ENCODE measurements at places on chromosomes 2 and 18.

GRCh38 chr2:24830351-24830750 lies 37.1 kb downstream of the CENPO start:
- no peak for DNase-seq

DNA sequence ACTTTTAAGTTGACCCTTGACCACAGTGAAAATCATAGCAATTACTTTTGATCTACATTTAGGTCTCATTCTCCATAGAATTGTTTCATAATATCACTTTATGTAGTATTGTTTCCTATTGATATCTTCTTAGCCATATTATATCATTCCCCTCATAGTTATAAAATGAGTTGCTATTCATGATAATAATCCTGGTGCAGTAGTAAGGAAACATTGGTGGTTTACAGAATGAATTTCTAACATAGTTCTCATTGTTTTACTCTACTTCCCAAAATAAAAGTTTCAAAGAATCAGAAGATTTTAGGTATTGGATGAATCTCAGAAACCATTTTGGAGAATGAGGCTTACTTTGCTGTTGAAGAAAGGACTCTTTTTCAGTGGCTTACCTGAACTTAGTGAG lies 246.0 kb downstream of the PARD3B start:
- DNase-seq: no peak

DNA sequence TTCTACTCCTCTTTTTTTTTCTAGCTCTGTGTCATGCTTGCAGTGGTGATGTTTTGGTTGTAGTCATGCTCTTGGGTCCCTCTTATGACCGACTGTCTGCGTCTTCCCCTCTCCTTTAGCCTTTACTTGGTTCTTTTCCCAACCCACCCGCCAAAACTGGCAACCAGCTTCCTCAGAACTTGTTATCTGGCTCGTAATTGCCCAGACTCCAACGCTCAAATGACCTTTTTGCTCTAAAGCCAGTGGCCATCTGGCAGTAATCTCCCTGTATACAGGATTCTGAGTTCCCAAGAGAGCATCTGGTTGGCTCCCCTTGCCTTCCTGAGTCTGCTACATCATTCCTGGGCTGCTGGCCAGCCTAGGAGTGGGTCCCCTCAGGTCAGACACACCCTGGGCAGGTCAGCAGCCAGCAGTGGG lies 147.2 kb downstream of the MGAT5 start:
- DNase-seq: peak; percentile 20

GRCh38 chr2:98808546-98808945 lies 77.6 kb upstream of the MGAT4A start:
- DNase-seq: no peak

DNA sequence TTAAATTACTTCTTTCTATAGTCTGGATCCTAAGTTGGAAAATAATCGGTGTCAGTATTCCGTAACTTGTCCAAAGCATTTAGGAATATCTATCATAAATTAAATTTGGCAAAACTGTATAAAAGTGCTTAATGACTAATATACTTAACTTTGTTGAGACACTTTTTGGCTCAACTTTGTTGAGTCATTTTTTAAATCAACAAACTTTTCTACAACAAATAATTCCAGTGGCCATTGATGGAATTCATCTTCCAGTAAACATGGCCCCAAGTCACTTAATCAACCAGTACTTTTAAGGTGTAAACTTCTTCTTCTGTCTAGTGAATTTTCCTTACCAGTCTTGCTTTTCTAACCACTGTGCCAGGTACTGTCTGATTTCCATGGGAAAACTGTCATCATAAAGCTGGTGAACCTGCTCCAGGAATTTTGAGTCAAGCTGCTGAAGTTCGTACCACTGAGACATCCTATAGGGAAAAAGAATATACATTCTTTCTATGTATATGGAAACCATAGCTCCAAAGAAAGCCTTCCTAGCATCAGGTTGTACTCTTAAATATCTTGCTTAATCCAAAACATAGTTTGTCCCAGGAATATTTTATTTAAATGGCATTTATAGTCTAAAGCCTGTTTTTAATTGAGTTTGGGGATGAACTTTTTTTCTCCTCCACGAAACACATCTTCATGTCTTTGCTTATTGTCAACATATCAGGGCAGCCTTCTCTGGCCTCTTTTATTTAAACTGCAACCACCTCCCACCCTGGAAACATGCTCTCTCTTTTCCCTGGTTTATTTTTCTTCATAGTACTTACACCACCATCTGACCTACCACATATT lies 4.2 kb downstream of the STAT1 start:
- no peak for DNase-seq

DNA sequence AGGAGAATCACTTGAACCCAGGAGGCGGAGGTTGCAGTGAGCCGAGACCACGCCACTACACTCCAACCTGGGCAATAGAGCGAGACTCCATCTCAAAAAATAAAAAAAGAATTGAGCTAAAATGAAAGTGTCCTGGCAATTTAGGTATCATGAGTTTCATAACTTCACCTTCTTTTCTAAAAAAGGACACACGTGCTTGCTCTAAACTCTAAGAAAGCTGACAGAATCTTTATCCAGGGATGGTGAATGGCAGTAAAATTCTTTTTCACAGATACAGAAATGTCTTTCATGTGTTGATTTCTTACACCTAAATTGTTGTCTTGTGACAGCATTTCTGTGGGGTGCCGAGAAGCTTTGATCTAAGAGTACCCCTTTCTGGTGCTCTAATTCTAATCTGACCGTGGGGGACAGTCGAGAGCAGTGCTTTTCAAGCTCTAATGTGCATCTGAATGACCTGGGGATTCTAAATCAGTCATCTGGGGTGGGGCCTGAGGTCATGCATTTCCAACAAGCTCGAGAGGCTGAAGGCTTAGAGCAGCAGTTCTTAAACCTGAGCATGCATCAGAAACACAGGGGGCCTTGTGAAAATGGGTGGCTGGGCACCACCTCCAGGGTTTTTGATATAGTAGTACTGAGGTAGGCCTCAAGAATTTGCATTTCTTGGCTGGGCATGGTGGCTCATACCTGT lies 42.1 kb upstream of the REL start:
- DNase-seq: no peak

GRCh38 chr2:73823916-73824523 lies 4.7 kb upstream of the STAMBP start:
- DNase-seq: peak; percentile 57
